ENCODE measurements at places on chromosomes 4 and X.

GRCh38 chrX:11103006-11103405 lies 8.1 kb upstream of the HCCS start:
- DNase-seq: no peak

DNA sequence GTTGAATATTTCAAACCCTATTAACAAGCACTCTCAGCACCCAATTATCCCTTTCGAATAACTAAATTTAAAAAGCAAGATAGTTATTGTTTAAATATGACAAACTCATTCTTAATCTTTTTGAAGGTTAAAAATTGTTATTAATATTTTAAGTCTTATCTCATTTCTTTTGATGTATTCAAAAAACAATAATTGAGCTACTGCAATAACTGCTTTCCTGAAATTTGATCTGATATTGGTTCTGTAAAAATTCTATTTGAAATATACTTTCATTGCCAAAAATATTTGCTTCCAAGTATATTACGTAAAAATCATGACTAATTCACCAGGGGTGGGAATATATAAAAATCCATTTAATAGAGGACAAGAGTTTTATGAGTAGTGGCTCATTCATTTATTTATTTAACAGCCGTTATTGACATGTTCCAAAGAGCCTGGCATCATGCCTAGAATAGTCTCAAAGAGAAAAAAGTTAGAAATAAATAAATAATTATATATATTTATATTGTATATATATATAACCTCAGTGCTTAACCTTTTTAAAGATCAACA lies 34.4 kb downstream of the GLRA3 start:
- no peak for DNase-seq

DNA sequence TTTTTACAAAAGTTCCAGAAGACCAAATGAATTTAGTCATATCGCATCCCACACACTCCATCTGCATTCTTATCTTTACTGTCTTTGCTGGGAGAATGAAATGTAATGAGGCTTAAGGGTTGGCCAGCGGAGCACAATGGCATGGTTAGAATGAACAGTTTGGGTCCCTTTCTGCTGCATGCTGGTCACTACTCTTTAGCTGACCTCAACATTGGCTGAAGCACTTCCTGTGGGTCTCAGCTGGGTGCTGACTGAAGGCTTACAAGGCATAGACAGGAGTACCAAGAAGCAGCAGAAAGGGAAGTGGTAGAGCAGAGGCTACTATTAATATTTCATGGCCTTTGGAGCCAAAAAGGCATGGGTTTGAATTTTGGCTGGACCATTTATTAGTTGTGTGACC lies 159.4 kb upstream of the GPC4 start:
- DNase-seq: no peak

DNA sequence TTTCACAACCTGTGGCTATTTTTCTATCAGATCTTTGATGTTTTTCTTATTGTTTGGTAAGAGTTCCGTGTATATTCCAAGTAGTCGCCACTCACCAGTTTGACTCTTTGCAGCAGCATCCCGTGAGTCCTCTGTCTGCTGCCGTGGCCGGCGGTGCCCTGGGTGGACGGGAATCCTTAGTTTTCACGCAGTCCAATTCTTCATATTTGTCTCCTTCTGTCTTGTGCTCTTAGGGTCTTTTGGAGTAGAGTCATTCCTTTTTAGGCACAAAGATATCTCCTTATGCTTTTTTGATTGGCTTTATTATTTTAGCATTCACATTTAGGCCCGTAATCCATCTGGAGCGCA lies 94.9 kb upstream of the MSX1 start:
- no peak for DNase-seq

GRCh38 chr4:145154573-145154972 lies 25.8 kb downstream of the OTUD4 start:
- no peak for DNase-seq

DNA sequence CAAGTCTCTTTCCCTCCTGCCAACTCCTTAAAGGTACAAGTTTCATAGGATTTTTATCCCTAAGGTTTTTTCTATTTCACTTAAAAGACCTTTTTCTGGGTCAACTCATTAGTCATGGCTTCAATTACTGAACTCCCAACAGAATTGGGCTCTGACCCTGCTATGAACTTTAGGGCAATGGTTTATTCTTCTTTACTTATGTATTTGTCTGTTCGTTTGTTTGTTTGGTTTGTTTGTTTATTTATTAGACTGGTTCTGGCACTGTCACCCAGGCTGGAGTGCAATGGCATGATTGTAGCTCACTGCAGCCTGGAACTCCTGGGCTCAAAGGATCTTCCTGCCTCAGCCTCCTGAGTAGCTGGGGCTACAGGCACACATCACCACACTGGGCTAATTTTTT lies 5.9 kb upstream of the NOCT start:
- DNase-seq: no peak

DNA sequence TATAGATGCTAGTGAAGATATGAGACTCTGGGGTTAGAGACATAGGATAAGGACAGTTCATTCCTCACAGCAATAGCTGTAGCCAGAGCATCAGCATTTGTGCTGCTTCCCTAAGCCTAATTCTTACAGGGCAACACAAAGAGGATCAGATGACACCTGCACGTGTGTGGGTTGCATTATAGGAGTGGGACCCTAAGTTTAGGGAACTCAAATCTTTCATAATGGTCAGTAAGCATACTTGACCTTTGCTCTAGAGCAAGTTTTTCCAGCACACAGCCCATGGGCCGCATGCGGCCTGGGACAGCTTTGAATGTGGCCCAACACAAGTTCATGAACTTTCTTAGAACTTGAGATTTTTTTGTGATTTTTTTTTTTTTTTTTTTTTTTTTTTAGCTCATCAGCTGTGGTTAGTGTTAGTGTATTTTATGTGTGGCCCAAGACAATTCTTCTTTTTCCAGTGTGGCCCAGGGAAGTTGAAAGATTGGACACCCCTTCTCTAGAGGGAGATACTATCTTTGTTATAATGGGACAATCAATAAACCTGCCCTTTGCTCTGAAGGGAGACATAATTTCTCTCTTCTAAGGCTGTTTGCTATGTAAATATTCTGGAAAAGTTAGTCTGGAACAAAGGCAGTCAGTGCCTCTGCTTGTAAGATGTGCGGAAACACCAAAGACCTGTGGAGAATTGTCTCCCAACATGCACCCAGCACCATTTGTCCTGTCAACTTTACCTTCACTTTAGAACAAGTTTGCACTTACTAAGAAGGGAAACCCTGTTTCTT lies 650.2 kb downstream of the ZNF674 start:
- no peak for DNase-seq

DNA sequence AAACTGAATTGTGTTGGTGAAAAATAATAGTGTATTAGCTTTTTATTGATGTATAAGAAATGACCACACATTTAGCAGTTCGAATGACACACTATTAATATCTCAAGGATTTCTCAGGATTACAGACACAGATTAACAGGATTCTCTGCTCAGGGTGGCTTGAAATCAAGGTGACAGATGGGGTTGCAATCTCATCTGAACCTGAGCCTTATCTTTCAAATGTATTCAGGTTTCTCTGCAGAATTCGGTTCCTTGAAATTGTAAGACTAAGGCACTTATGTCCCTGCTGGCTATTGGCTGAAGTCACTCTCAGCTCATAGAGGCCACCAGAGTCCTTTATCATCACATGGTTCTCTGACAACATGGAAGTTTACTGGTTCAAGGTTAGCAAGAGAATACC lies 1780.1 kb downstream of the ARAP2 start:
- no peak for DNase-seq

GRCh38 chr4:111045992-111046391 lies 423.1 kb upstream of the PITX2 start:
- DNase-seq: no peak

DNA sequence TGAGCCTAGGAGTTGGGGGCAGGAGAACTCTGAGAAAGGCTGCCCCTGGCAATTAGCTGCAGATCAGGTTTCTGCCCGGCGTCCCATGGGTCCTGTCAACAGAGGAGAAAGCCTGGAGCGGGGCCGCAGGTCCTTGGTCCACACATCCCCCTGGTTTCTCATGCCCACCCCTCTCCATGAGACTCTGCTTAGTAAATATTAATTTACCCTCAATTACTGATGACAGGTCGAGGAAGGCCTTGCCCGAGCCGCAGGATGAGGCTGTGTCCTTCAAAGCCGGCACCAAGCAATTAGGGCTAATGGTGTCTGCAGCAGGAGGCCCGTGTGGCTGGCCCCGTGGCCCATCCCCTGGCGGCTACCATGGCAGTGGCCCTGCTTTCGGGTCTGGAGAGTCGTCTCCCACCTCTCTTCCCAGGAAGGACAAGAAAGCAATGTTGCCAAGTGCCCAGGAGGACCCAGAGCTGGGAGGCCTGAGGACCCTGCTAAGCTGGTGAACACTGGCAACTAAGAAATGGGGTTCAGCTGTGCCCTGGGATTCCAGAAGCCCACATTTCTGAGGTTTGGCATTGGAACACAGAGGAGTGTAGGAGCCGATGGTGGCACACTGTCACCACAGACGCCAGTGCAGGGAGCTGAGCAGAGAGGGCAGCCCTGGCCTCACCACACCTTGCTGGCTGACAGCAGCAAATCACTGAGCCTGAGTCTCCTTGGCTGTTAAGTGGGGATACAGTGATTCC lies 114.6 kb downstream of the CPZ start:
- DNase-seq: no peak

GRCh38 chrX:8284131-8284530 lies 113.1 kb upstream of the VCX2 start:
- no peak for DNase-seq

- DNase-seq: no peak
Observed at GRCh38 chr4:120688791-120689190, 233.7 kb downstream of the PRDM5 start.

GRCh38 chr4:52617336-52618020 lies 41.6 kb downstream of the USP46 start:
- DNase-seq: no peak

DNA sequence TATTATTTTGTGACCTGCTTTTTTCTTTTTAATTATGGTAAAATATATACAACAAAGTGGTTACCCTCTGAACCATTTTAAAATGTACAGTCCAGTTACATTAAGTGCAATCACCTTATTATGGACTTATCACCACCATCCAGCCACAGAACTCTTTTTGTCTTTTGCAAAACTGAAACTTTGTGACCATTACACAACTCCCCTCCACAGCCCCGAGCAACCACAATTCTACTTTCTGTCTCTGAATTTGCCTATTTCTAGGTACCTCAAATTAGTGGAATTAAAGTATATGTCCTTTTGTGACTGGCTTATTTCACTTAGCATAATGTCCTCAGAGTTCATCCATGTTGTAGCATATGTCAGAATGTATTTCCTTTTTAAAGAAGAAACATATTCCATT lies 39.3 kb upstream of the WWC2 start:
- DNase-seq: no peak
